ENCODE measurements at places on chromosomes 1 and 21.

- DNase-seq: no peak
Measured at GRCh38 chr21:24276204-24276603, 1331.1 kb downstream of the MRPL39 start.

GRCh38 chr1:104082221-104082620 lies 332.5 kb downstream of the AMY1C start:
- no peak for DNase-seq

DNA sequence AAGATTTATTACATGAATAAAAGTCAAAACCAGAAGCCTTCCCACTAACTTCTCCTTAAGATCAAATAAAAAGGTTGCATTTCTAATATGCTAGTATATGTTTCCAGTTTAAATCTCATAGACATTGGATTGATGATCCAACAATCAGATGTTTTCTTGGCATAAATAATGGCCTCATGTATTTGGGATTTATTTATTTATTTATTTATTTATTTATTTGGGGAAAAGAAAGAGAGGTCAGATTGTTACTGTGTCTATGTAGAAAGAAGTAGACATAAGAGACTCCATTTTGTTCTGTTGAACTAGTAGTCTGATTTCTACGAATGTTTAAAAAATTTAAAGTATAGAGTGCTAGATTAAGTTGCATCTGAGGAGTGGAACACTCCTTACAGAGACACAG lies 422.4 kb downstream of the ADGRL2 start:
- DNase-seq: no peak

DNA sequence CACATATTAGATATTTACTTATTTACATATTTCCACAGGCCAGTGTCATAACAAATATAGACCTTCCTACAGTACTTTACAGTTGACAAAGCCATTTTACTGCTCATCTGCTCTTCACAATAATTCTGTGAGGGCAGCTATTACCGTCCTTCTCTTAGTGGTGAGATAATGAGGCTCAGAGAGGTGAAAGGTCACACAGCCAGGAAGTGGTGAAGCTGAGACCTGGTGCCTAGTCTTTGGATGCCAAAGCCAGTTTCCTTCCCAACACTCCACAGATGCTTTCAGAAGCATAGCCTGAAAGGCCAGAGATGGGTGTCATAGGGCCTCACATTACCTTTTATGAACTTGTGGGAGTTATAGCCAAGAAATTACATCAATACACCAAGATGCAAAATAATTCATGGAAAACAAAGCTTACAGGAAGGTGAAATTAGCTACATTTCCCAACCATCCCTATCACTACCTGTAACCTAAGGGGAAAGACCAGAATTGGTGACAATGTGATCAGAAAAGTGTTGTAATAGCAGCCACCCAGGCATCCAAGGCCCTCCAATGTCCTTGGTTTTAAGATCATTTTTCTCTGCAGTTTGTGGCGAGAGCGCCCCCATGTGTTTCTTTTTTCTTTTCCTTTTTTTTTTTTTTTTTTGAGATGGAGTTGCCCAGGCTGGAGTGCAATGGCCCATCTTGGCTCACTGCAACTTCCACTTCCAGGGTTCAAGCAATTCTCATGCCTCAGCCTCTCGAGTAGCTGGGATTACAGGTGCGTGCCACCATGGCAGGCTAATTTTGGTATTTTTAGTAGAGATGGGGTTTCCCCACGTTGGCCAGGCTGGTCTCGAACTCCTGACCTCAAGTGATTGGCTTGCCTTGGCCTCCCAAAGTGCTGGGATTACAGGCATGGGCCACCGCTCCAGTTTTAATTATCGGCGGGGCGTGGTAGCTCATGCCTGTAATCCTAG lies 26.5 kb upstream of the RPL11 start:
- no peak for DNase-seq

DNA sequence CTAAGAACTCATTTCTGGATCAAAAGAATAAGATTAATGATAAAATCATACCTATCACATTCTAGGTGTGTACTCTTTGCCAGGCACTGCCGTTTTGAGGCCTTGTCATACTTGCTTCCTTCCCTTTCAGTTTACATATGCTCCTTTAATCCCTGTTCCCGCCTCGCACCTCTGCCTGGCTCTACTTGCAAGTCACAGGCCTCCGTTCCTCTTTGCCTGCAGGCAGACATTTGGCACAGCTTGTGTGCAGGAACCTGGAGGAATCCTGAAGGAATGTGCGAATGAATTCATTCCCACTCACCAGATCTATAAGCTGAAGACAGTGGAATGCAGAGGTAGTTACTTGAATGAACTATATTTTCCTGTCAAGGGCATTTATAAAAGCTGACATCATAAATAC lies 13.8 kb downstream of the WLS start:
- no peak for DNase-seq

- DNase-seq: peak; percentile 9
Measured at GRCh38 chr1:66788231-66788939, 12.7 kb downstream of the INSL5 start.

DNA sequence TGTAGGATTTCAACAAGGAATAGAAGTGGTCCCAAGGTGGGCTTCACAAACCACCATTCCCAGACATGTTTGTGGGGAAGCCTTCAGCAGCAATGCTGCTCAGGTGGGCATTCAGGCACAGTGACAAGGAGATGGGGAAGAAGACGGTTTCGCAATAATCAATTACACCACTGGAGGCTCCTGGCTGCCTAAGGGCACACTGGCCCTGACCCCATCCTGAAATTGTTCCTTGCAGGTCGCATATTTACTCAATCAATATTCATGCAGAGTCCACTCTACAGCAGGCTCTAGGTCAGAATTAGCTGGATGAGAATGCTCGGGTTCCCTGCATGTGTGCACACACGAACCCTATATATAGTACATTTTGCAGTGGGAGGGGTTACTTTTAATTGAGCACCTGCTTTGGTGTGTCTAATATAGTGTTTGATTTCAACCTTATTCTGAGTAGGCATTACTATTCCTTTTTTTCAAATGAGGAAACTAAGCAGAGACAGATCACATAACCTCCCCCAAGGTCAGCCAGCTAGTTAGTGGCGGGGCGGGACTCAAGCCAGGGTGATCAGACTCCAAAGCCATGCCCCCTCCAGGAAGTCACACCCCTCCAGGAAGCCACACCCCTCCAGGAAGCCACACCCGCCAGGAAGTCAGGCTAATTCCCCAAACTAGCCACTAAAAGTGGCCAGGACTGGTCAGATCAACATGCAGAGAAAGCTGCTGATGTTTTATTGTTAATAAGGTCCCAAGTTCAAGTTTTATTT lies 106.5 kb downstream of the HLCS start:
- DNase-seq: no peak

DNA sequence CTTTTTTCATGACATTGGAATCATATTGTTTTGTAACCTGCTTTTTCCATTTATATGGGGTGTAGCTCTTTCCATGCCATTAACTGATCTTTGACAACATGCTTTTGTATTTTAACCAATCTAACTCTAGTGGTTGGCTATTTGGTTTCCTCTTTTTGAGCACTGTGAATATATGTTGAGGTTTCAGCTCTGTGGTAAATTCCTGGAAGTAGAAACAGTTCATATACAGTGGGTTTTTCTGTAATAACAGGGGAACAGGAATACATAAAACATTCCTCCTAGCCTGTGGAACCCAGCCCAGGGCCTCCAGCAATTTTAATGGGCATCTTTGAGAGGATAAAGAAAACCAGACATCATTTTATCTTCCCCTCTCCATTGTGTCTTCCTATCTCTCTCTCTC lies 17.4 kb downstream of the AZIN2 start:
- DNase-seq: no peak

GRCh38 chr21:22280851-22281250 lies 1282.6 kb downstream of the NCAM2 start:
- DNase-seq: no peak

- DNase-seq: no peak
Measured at GRCh38 chr1:17318262-17318661, 10.3 kb downstream of the PADI4 start.

- no peak for DNase-seq
Measured at GRCh38 chr1:226293553-226293920, 15.4 kb downstream of the LIN9 start.

DNA sequence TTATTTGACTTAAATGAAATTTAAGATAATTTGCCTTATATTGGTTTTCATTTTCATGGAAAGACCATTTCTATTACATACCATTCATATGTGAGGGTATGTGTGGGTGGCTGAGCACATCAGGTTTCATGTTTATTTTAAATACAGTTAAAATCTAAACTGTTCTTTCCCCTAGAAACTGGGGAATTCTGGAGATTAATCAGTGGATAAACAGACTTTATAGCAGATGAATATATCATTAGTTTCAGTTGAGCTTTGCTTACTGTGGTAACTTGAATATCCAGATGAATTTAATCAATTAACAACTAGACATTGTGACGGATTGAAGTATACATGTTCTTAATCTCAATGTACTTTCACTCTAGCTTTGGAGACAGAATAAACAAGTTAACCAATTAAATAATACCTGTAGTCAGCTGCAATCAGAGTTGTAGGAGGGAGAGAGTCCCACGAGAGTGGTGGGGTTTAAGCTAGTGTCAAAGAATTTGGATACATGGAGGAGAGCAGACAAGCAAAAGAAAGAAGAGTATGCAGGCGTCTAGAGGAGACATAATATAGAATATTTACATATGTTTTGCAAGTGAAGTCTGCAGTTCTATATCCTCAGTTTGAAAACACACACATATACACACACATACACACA lies 97.6 kb downstream of the PDE4B start:
- no peak for DNase-seq

- no peak for DNase-seq
Measured at GRCh38 chr1:163291461-163291860, 30.3 kb upstream of the NUF2 start.

DNA sequence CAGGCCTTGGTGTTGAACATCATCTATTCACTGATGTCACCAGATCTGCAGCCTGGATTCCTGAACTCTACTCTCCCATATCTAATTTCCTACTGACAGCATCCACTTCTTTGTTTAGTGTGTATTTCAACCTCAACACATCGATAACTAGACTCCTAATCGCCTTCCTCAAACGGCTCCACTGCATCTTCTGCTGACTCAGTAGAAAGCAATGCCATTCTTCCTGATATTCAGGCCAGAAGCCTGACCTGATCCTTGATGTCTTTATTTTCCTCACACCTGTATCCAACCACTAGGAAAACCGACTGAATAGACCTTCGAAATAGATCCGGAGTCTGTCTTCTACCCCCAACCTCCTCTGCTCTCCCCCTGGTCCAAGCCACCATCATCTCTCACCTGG lies 466.9 kb downstream of the PCP4 start:
- DNase-seq: no peak

DNA sequence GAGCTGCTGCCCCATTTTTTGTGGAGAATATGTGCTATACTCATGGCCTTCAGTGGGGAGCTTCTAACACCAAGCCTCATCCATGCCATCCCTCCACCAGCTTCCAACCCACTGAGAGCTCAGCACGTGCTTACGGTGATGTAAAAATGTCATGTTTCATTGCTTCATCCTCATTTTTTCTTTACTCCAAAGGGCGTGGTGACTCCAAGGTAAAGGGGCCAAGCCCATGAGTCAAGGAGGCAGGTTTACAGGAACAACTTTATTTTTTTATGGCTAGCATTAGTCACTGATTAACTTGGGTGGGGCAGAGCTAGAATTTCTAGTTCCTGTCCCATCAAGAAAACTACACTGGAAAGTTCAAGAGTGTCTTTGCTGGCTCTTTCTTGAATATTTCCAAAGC lies at the start of gene C1orf226:
Gene C1orf226, plus strand, starts transcription at position 346 of the 400 bp plus-strand sequence. CDS start 174 bp downstream, outside the sequence.
- no peak for DNase-seq

- no peak for DNase-seq
Measured at GRCh38 chr1:168146626-168147025, 9.9 kb upstream of the GPR161 start.

GRCh38 chr1:54479841-54480524 lies 68.0 kb upstream of the ACOT11 start:
- no peak for DNase-seq

- DNase-seq: no peak
Measured at GRCh38 chr1:84259376-84259775, 42.1 kb upstream of the SAMD13 start.

DNA sequence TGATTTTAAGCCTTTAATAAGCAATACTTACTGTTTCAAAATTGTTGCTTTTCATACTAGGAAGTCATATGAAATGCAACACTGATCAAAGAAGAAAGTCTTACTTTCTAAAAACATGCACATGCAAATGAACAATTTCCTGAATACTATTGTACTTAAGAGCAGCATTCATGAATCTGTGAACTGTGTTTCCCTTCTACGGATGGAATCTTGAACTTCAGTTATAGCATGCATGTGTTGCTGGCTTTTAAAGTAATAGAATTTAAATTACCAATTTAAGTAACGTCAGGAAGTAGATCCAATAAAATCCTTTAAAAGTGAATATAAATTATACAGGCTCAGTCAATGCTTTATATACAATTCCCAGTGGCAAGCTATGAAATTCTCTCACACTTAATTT lies 348.9 kb downstream of the KCNT2 start:
- no peak for DNase-seq

DNA sequence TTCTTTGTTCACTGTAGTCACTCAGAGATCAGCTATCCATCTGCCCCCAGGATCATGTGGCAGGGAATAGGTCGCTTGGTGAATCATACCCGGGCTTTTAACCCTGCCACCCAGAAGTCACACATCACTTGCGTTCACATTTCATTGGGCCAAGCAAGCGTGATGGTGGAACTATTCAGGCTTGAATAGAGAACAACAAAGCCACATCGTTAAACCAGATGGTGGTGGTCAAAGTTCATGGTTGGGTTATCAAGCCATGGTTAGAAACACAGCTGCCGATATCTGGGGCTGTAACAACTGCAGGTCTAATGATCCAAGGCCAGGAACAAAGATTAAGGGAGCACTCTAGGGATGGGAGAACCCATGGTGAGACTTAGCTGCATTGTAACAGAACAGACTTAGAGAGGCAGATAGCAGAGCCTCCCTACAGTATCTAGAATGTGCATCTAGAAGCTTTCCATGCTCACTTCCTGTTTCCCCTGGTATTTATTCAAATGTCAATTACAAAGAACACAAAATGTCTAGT lies 40.0 kb upstream of the PTPRC start:
- no peak for DNase-seq

DNA sequence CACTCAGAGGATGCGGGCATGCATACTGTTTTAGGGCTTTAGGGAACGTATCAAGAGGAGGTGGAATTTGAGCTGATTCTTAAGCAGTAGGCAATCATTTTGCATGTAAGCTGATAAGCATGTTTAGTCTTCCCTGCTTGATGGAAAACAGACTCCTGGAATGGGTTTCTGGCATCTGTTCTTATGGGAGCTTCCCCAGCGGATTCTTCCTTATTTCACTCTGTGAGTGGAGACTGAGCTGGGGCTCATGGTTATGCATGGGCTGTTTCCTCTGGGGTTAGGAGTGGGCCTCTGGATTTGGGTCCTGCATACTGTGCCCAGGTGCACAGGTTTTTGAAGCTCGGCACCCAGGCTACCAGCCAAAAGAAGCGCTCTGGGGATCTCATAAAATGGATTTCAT lies 93.4 kb downstream of the DIRAS3 start:
- DNase-seq: no peak

DNA sequence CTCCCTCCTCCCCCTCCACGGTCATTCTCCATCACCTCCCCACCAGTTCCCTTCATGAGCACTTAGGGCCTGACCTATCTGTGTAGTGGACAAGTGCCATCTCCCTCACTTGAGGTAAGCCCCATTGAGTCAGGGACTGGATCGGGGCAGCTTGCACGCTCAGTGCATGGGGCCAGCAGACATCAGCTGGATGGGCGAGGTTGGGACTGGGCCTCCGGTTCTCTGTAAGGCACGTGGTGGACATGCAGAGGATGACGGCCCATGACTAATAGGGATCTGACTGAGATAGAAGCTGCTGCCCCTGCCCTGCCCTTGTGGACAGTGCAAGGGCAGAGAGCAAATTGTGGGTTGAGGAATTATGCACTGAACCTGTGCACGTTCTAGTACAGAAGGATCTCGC lies 120.4 kb upstream of the C1orf174 start:
- DNase-seq: no peak

Measured in effector memory CD4-positive, alpha-beta T cell (primary cell).